ENCODE measurements at places on chromosomes 13 and 19. TPM values are rescaled to one million over a fixed set of nuclear protein-coding genes. Genes with fewer than 3 reads are reported as not detected.

The CEACAM20 gene
- not detected for total RNA-seq

The PRR36 gene
- not detected for total RNA-seq

DNA sequence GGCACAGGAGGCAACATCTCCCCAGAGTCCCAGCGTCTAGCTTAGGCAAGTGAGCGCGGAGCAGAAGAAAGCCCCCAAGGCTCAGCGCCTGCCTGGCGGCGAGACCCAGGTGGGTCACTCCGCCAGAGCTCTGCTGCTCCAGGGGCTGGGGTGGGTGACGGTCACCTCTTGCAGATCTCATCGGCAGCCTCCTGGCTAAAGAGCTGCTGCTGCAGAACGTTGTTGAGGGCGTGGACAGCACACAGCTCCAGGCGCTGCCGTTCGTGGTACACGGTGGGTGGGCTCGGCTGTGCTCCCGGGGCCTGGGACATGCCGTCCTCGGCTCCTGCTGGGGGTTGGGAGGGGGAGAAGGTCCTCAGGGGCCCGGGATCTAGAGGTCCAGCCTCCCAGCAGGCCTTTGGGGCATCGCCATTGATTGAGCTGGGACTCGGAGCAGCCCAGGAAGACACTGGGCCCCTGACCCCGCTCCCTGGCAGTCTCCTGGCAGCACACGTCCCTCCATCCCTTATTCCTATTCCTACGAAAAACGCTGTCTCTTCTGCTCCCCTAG lies 795 bp downstream of the JOSD2 start:
- no peak for DNase-seq

- no peak for DNase-seq
Observed at GRCh38 chr13:99545361-99545760, 44.1 kb downstream of the TM9SF2 start.

The CBARP gene
- 0.22 TPM for total RNA-seq

- no peak for DNase-seq
Observed at GRCh38 chr13:94859811-94860210, 147.5 kb upstream of the SOX21 start.

GRCh38 chr13:30141775-30142485 lies 165.4 kb downstream of the KATNAL1 start:
- no peak for DNase-seq

The ZNF709 gene
- 2.5 TPM for total RNA-seq

The NCAN gene
- 0.04 TPM for total RNA-seq

GRCh38 chr13:99862244-99862643 lies 109.3 kb downstream of the ZIC5 start:
- no peak for DNase-seq

- no peak for DNase-seq
Observed at GRCh38 chr13:46527237-46527636, 25.7 kb upstream of the LRCH1 start.

DNA sequence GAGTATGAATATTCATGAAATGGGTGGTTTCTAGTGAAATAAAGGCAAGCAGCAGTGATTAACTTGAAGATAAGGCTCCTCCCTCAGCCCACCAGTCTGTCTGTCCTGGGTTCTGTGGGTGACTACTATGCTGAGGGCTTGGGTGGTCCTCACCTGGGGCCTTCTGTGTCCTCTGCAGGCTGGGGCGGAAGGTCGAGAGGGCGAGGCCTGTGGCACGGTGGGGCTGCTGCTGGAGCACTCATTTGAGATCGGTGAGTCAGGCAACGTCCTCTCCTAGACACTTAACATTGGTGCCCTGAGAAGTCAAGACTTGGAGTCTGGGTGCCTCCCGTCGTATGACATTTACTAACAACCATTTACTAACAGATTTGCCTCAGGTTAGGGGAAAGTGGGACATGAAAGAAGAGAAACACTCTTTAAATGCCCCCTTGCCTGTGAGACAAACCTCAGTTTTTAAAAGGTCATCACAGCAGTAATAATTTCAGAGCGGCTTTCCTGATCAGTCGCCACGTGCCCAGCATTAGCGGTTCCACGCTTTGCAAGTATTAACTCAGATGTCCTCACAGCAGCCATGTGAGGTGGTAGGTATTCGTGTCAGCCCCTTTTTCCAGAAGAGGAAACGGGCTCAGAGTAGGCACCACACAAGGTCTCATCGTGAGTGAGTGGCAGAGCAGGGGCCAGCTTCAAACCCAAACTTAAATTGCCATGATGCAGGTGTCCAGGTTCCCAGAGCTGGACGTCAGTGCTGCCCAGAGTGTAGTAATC lies 1.3 kb upstream of the GARIN5A start:
- DNase-seq: no peak

DNA sequence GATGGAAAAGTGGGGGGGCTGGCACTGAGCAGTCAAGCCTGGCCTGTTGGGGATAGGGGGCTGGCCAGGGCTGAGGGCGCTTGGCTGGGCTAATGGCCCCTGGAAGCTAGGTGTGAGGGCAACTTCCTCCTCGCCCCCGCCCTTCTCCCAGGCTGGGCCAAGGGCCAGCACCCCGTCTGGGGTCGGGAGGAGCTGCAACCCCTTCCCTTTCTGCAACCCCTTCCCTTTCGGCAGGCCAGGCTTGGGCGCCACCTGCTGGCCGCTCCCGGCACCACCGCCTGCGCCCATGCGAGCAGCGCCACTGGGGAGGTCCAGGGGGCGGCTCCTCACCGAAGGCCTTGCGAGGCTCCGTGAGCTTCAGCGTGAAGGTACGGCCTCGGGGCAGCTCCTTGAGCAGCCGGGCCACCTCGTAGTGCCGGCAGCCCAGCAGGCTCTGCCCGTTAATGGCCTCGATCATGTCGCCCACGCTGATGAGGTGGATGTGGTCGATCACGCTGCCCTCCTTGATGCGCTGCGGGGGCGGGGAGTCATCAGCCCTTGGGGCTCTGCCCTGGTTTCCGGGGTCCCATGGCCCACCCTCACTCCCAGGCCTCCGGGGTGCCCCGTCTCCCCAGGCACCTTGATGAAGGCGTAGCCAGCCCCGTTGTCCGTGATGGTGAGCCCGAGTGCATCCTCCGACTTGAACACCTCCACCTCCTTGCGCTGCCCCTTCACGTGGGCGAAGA lies 5.0 kb upstream of the PTGER1 start:
- DNase-seq: peak; percentile 58

The CYP4F3 gene
- total RNA-seq: 0.28 TPM

GRCh38 chr13:59643906-59644626 lies 519.7 kb downstream of the DIAPH3 start:
- no peak for DNase-seq

DNA sequence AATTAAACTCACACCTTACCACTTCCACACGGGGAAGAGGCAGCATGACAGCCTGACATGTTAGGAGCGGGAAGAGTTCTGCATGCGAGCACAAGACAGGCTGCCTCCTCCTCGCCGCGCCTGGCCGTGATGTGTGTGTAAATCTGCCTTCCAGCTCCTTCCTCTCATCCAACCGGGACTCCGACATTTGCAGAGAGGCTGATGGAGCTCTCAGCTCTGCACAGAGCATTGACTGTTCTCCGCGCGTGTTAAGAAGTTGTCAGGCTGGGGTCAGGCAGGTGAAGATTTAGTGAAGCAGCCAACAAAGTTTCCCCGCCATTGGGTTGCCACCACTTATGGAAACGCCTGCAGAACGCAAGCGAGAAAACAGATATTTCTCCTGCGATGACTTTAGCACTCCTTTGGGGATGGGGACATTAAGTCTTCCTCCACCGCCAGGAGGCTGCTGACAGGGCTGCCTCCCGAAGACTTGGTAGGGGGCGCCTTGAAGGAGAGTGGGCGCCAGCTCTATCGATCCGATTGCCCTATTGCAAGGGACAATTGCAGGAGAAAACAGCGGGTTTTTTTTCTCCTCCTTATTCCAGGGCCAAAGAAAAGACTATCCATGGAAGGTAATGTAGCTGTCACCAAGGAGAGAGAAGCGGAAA lies 213.9 kb upstream of the TSHZ3 start:
- no peak for DNase-seq

- DNase-seq: peak; percentile 19
Observed at GRCh38 chr19:12938779-12939601, 581 bp downstream of the CALR start.

- no peak for DNase-seq
Observed at GRCh38 chr19:53101518-53101917, 1.7 kb downstream of the ZNF160 start.

GRCh38 chr13:109728791-109729731 lies 57.3 kb downstream of the IRS2 start:
- no peak for DNase-seq

The TMEM255B gene
- 0.57 TPM for total RNA-seq

The MCEMP1 gene
- not detected for total RNA-seq

DNA sequence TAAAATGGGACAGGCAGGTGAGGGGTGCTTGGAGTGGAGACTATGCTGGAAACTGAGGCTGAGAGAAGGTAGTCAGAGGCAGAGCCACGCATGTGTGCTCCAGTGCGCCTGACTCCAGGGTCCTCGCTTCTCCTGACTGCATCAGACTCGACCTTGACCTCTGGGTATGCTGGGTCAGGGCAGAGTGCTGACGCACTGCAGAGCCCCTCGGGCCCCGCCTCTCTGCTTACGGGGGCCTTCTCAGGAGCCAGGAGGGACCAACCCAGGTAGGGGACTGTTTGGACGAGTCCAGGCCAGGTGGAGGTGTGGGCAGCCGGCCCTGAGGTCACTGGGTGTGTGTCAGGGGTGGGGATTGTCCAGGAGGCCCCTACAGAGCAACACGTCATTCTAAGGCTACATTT lies 22.9 kb upstream of the SLC7A10 start:
- DNase-seq: no peak

GRCh38 chr13:50586414-50587083 lies 256.9 kb downstream of the DLEU7 start:
- DNase-seq: no peak

The HDGFL2 gene
- total RNA-seq: 42.7 TPM

DNA sequence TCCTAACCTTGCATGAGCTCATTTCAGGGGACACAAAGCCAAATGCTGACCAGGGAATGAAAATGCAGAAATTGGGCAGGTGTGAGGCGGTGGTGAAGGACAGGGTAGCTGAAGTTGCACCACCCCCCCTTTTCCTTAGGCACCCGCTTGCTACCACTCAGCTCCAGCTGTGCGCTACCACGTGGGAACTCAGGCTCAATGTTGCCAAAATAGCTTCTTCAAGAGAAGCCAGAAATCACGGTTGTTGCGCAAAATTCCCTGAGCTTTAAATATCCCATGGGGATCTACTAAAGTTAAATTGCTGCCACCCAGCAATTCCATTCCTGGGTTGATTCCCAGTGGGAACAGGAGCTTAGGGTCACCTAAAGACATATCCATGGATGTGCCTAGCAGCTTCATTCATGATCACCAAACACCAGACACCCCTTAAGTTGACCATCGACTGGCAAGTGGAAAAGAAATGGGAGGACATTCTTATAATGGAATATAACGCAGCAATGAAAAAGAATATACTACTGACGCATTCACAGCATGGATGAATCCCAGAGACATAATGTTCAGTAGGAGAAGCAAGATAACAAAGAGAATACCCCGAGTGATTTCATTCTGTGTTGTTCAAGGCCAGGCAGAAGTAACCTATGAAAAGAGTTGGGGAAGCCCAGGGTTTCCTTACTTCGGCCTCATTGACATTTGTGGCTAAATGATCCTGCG lies 12.8 kb upstream of the ADGRL1 start:
- no peak for DNase-seq

The MADCAM1 gene
- total RNA-seq: 0.44 TPM

The CCDC70 gene
- not detected for total RNA-seq

The PSG4 gene
- total RNA-seq: not detected

The PROZ gene
- total RNA-seq: not detected

GRCh38 chr13:32731576-32731975 lies 145.3 kb downstream of the PDS5B start:
- DNase-seq: no peak

DNA sequence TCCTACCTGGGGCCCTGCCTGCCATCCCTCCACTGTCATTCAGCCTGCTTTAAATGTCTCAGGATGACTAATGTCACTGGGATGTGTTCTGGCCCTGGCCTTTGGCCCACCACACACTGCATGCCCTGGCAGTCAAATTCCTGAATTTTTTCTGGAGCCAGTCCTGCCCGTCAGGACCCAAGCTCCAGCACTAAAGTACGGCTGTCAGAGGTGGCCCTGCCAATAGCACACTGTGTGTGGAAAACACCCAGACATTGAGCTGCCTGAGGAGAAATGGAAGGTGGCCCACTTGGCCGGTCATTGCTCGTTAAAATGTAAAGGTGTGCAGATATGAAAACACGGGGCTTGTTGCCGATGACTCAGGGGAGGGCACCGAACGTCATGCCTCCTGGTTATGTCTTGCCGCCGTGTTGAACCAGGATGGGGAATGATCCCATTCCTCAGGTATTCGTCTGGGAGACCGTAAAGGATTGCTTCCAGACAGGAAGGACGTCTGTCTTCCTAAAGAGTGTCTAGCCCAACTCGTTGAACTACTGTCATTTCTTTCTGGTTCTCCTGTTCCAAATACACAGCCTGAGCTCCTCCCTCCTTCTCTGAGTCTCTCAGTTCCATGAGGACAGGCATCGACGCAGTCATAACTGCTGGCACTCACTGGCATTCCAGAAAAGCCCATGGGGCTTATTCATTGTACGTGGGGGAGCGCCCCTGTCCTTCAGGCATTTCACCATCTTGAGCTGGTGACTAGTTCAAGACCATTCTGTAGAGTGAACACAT lies 40.6 kb downstream of the COL4A2 start:
- no peak for DNase-seq

The SWSAP1 gene
- total RNA-seq: 2.2 TPM

The SLITRK1 gene
- total RNA-seq: not detected

The GRK1 gene
- not detected for total RNA-seq

GRCh38 chr13:50826035-50826434 lies 17.5 kb downstream of the DLEU7 start:
- no peak for DNase-seq

The RDH13 gene
- 21.4 TPM for total RNA-seq

The ZNF98 gene
- total RNA-seq: not detected

DNA sequence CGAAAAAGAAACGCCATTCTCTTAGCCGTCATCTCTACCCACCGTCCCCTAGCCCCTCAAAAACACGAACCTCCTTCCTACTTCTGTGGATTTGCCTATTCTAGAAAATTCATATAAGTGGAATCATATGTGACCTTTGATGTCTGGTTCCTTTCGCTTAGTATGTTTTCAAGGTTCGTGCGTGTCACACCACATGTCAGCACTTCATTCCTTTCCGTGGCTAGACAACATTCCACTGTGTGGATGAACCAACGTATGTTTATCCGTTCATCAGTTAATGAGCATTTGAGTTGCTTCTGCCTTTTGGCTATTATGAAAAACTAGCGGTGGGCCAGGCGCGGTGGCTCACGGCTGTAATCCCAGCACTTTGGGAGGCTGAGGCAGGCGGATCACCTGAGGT lies 14.0 kb upstream of the PPP1R12C start:
- DNase-seq: no peak

DNA sequence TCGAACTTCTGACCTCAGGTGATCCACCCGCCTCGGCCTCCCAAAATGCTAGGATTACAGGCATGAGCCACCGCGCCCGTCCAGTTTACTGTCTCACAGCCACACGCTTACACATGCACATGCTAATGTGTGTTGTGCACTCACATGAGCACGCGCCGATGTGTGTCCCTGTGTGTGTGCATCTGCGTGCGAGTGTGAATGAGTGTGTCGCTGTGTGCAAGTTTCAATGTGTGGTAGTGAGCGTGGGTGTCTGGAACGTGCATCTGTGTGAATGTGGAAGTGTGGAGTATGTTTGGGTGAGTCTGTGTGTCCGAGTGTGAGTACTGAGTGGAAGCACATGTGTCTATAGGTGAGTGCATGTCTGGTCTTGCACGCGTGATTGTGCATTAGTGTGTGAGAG lies 4.2 kb downstream of the MAST1 start:
- DNase-seq: no peak

- DNase-seq: peak; percentile 45
Observed at GRCh38 chr13:74230984-74231501, 96.8 kb upstream of the KLF12 start.

Data from CD8-positive, alpha-beta memory T cell (primary cell).